Dorsolateral prefrontal cortex (tissue), 122 donors: ENCODE measurements at places on chromosomes 1 and 21. TPM values are rescaled to one million over a fixed set of nuclear protein-coding genes. Genes with fewer than 3 reads are reported as not detected.

CFHR5 gene
- total RNA-seq: not detected

RNU1-4 gene
- total RNA-seq: 7,078 TPM

RPL11 gene
- 274 TPM for total RNA-seq

ANGPTL1 gene
- total RNA-seq: 1.9 TPM

ACKR1 gene
- 10.3 TPM for total RNA-seq

PROK1 gene
- not detected for total RNA-seq

GBP2 gene
- total RNA-seq: 10.4 TPM

TAS1R1 gene
- total RNA-seq: not detected

SH2D5 gene
- total RNA-seq: 84.6 TPM

OLFML3 gene
- 1.6 TPM for total RNA-seq

LCK gene
- not detected for total RNA-seq

LCE1B gene
- not detected for total RNA-seq

GRCh38 chr21:18522181-18522972 is 118.8 kb upstream of the TMPRSS15 start:
- no peak for DNase-seq

GRCh38 chr1:58870298-58870676 is 86.4 kb upstream of the JUN start:
- no peak for DNase-seq

GRCh38 chr1:101992821-101993575 is 3.7 kb downstream of the OLFM3 start:
- DNase-seq: peak; percentile 43

- no peak for DNase-seq
These were observed 105.2 kb upstream of the ZNF648 start for GRCh38 chr1:182166750-182167149.

DNA sequence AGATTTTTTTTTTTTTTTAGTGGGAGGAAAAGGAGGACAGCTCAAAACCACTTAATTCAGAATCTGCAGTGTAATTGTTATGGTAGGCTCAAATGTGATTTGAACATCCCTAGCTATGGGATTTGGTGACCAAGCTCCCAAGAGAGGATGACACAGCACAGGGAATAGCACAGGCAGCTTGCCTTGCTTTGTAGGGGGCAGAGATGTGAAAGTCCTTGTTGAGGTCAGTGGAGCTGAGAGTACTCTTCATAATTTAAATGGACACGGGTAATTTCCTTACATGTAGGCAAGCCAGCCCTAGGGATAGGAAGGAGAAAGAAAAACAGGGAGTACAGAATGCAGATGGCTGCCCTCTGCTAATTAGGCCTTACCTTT is 3.2 kb upstream of the UCK2 start:
- no peak for DNase-seq

- DNase-seq: no peak
These were observed 81.0 kb downstream of the BCAR3 start for GRCh38 chr1:93600663-93601062.

DNA sequence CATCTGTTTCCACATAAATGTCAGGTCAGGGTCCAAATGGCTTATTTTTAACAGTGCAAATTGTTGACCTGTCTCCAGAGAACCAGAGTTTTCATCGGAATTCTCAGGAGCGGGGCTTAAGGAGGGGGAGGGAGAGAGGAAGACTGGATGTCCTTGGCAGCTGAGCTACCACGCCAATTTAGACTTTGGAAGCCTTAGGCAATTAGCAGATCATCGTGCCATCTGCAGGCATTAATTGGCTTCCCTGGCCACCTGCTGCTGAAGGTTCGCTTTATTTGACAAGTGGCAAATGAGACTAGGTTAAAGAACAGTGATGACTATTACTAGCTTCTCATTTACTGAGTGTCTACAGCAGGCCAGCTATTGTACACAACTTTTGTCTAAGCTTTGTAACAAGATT is 43.7 kb downstream of the HLX start:
- DNase-seq: no peak

- DNase-seq: no peak
These were observed 15.7 kb upstream of the DMRTA2 start for GRCh38 chr1:50438945-50439344.

DNA sequence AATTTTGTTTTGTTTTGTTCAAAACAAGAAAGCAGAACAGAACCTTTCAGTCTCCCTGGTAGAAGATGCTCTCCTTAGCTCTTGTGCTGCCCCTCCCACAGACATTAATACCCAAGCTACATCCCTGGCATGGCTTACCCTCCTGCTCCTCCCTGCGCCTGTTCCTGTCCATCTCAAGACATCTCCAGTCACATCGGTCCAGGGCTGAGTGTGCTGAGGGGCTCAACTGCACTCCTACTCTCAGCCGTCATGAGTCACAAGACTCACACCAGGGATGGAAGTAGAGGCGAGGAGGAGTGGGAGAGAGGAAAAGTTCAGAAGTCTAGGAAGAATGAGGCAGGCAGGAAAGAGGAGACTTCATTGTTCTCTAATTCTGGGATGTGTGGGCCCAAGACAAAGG is 9.2 kb upstream of the TACSTD2 start:
- no peak for DNase-seq

GRCh38 chr1:178408871-178409270 is 87.9 kb downstream of the CLEC20A start:
- DNase-seq: no peak

GRCh38 chr1:207822602-207823451 is 71.0 kb downstream of the CD46 start:
- DNase-seq: peak; percentile 73

- no peak for DNase-seq
These were observed 63.2 kb upstream of the APOBEC4 start for GRCh38 chr1:183716286-183716685.

GRCh38 chr1:115289940-115290339 is 48.1 kb downstream of the NGF start:
- DNase-seq: no peak

GRCh38 chr1:61453111-61453961 is 271.6 kb downstream of the TM2D1 start:
- DNase-seq: peak; percentile 89

- DNase-seq: no peak
These were observed 689 bp upstream of the GPR137B start for GRCh38 chr1:236141447-236142252.

GRCh38 chr21:45383615-45384201 is 21.3 kb upstream of the COL18A1 start:
- DNase-seq: no peak

- no peak for DNase-seq
These were observed 58.3 kb upstream of the VAMP3 start for GRCh38 chr1:7712731-7713323.

- DNase-seq: no peak
These were observed 28.3 kb downstream of the NUP133 start for GRCh38 chr1:229479660-229480399.

- DNase-seq: no peak
These were observed 829.2 kb upstream of the ADAMTS5 start for GRCh38 chr21:27796106-27796505.

DNA sequence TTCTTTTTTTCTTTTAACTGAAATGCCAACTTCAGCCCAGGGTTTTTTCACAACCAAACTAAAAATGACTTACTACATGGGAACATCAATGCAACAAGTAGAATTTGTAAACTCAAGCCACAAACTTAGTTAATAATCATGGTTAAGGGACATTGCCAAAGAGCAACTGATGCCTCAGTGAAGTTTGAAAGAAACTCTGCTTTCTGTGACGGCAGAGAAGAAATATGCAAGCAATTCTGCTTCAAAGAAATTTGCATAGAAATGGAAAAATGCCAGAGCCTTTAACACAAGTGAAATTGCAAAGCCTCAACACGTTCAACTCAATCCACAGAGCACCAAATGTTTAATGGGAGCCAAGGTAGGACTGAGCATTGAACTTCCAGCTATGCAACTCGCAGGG is 5.0 kb upstream of the CHD5 start:
- DNase-seq: no peak

GRCh38 chr1:239140968-239141367 is 245.4 kb upstream of the CHRM3 start:
- no peak for DNase-seq

GRCh38 chr21:45935628-45936027 is 45.9 kb upstream of the COL6A1 start:
- DNase-seq: no peak

GRCh38 chr1:21168444-21168843 is 8.3 kb downstream of the EIF4G3 start:
- no peak for DNase-seq

DNA sequence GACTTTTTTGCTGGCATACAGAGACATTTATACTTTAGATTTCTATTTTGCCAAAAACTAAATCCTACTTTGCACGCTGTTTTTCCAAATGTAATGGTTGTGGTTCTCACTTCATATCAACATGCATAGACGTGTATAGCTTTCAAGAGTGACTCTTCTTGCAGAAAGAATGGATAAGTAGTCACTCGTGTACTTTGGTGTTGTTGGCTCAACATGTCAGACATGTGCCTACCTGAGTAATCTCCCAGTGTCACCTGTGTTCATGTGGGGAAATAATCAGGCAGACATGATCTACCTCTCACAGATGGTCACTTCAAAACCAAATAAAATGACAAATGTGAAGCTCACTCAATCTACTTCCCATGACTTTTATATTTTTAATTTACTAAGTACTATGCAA is 73.1 kb downstream of the GPR88 start:
- DNase-seq: no peak

GRCh38 chr1:213659580-213660547 is 327.9 kb upstream of the PROX1 start:
- no peak for DNase-seq

- no peak for DNase-seq
These were observed 136.2 kb upstream of the ZBTB40 start for GRCh38 chr1:22315315-22316078.
